Glutamatergic neuron (in vitro differentiated cells): ENCODE measurements at places on chromosomes 5 and 9.

GRCh38 chr9:86175743-86176456, 76.5 kb upstream of the GOLM1 start:
- DNase-seq: no peak

- DNase-seq: no peak
Observed at GRCh38 chr5:80951366-80951765, 8.8 kb upstream of the RASGRF2 start.

GRCh38 chr5:179370490-179371120, 25.3 kb upstream of the ADAMTS2 start:
- DNase-seq: no peak

DNA sequence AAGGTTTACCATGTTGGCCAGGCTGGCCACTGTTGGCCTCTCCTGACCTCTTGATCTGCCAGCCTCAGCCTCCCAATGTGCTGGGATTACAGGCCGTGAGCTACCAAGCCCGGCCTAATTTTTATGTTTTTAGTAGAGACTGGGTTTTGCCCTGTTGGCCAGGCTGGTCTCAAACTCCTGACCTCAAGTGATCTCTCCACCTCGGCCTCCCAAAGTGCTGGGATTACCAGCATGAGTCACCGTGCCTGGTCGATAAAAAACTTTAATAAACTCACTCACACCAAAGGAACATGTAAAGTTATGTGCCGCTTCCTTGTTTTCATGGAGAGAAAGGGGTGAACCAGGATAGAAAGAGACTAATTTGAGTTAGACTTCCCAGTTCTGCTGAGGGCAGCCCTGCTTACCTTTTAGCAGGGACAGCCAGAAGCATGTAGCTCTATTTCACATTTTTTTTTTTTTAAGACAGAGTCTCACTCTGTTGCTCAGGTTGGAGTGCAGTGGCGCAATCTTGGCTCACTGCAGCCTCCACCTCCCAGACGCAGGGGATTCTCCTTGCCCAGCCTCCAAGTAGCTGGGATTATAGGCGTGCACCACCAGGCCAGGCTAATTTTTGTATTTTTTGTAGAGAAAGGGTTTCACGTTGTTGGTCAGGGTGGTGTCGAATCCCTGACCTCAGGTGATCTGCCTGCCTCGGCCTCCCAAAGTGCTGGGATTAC, 11.4 kb upstream of the HAUS6 start:
- no peak for DNase-seq

DNA sequence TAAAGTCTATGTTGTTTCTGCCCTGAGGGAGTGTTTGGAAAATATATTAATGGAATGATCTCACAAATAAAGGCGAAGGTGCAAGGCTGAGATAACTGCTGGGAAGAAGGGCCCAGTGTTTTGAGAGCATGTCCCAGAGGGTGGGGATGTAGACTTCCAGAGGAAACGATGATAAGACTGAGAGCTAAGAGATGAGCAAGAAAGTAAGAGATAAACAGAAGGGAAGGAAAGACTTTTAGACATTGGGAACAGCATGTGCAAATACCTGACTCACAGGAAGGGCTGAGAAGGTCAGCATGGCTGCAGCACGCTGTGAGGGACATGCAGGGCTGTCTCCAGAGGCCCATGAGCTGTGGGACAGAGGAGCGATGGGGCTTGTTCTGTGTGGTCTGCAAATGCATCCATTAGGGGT, 19.9 kb upstream of the ADRB2 start:
- DNase-seq: no peak

DNA sequence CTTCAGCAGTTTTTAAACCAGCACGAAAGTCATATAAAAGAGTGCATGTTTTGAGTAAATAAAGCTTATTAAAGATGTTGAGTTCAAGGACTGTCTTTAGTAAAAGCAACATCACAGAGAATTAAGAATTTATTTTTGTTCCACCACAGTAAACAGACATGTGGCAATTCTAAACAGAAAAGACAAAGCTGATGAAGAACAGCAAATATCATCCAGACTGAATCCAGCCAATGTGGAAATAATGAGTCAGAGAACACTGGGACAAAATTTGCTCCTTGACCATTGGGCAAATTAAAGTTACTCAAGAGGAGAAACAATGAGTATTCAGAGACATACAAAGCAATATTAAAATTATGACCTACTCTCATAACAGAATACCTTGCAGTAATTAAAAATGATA, 28.8 kb downstream of the OR2K2 start:
- no peak for DNase-seq

- peak; percentile 67 for DNase-seq
Observed at GRCh38 chr5:134555890-134556311, 30.4 kb downstream of the JADE2 start.

DNA sequence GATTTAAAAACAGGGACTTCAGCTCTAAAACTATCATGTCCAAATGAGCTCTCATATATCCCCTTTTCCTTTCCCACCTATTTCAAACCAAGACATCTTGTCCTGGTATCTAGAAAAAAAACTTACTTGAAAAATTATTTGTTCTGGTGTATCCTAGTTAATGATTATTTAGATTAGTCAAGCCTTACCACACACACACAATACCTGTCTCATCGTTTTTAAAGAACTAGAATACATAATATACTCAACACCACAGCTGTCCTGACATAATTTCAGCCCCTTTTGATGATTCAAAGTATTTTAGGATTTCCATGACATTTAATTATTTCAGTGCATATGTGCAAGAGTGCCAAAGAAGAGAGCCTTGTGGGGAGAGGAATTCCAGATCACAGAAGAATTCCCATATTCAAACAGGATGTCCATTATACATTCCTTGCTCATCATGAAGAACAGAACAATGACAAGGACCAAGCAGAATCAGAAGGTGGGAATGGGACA, 233.7 kb downstream of the SMARCA2 start:
- no peak for DNase-seq

DNA sequence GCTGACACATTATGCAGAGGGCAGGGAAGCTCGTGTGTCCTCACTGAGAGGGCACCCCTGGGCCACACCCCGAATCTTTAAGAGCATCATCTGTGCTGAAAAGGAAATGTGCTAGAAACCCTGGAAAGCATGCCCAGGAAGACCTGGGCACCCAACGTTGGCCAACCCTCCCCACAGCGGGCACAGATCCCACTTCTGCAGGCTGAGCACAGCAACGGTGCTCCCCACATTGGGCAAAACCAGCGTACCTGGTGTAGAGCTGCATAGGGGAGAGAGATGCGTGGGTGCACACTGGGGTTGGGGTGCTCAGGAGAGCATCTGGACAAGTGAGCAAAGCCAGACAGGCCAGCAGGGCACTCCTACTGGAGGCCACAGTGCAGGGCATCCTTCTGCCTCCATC, 32.6 kb downstream of the ROR2 start:
- no peak for DNase-seq

DNA sequence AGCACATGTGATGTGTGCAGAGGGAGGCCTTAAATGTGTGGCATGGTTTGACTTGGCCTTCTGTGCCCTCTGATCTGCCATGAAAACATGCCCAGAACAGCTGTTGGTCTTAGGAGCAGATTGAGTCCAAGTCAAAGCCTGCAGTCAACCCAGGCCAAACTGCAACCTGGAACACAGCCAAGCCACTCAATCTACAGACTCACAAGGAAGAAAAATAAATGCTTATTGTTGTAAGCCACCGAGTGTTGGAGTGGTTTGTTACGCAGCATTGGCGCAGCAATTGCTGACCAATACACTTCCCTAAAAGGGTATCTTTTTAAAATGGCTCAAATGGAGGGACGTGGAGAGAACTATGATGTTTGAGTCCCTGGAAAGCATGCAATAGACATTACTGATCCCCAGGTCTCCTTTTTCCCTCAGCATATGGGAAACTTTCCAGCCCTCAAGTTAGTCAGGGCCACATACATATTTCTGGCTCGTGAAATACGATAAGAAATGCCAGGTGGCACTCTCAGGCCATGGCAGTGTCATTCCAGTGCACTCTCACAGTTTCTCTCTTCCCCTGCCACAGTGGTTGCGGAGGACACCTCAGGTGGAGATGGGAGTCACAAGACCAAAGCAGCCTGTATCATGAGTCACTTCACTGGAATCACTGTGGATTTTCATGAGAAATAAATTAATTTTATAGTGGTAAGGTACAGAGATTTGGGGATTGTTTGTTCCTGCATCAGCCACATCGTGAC, 168.0 kb upstream of the ZNF618 start:
- DNase-seq: no peak

DNA sequence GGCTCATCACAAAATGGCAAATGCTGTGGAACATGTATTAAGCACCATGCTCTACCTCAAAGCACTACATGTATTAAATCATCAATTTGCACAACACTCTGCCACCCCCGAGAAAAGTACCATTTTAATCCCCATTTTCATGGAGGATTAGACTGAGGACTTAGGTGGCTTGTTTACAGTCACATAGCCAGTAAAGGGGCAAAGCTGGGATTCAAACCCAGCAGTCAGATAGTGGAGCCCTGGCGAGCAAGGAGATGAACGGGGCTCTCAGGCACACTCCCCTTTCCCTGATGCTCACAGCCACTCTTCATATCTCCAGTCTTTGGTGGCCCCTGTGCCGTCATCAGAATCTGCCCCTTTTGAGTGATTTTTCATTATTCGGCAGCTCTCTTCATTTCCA, 262.9 kb downstream of the DIRAS2 start:
- no peak for DNase-seq

DNA sequence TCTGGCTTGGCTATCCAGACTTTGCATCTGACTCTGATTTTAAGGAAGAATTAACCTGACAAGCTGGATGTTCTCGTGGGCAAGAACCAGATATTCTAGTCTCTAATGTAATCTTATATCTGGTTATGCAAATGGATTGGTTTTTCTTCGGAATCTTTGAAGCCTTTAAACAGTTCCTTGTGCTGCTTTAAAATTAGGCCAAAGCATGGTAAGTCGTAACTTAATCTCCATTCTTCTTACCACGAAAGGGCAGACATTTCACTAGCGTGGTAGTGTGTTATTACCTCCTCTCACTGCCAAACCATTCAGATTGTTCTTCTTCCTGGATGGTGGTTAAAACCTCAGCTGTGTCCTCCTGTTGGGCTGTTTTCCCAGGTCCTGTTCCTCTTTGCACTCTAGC, 34.1 kb upstream of the TTC23L start:
- no peak for DNase-seq

GRCh38 chr9:126942399-126942798, 27.8 kb downstream of the RALGPS1 start:
- no peak for DNase-seq

GRCh38 chr9:131394464-131395156, 724 bp downstream of the PRRC2B start:
- DNase-seq: peak; percentile 72

DNA sequence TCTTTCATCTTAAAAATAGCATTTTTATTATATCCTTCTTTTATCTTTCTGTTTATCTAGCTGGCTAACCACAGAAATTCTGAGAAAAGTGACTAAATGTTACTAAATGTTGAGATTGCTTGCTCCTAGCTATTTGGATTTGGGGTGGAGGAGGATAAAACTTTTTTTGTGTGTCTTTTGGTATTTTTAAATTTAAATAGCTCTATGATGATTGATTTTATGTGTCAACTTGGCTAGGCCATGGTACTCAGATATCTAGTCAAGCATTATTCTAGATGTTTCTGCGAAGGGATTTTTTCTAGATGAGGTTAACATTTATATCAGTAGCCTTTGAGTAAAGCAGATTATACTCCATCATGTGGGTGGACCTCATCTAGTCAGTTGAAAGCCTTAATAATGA, 75.0 kb downstream of the GCNT1 start:
- DNase-seq: no peak

- DNase-seq: no peak
Observed at GRCh38 chr5:90263102-90263820, 146.3 kb downstream of the CETN3 start.

- DNase-seq: peak; percentile 76
Observed at GRCh38 chr5:179974946-179975712, 67.4 kb upstream of the TBC1D9B start.

GRCh38 chr5:8813180-8813579, 732.7 kb downstream of the SEMA5A start:
- DNase-seq: no peak
